NCI-H2227 treated with DMSO at 0.1 percent for 48 hours (cell line): ENCODE measurements at places on chromosomes 2 and 18.

GRCh38 chr2:111148225-111148873 is 27.6 kb downstream of the BCL2L11 start:
- no peak for DNase-seq

GRCh38 chr2:66531567-66531966 is 96.6 kb downstream of the MEIS1 start:
- DNase-seq = no peak

- DNase-seq = no peak
Measured at GRCh38 chr2:151422917-151423439, 13.3 kb downstream of the RIF1 start.

DNA sequence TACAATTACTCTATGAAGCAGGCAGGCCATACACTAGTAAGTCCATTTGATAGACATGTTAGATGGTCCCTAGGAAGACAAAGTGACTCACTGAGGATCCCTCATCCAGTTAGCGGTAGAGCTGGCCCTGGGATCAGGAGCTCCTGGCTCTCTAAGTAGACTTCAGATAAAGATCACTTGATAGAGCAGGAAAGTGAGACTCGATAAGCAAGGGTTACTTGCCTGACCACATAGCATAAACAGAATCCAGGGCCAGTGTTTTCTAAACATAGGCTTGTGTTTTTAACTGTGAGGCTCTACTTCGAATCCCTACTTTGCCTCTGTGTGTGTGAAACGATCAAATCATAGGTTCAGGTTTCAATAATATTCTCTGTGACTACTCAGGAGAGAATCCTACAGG is 355.2 kb upstream of the TRIB2 start:
- DNase-seq = no peak

DNA sequence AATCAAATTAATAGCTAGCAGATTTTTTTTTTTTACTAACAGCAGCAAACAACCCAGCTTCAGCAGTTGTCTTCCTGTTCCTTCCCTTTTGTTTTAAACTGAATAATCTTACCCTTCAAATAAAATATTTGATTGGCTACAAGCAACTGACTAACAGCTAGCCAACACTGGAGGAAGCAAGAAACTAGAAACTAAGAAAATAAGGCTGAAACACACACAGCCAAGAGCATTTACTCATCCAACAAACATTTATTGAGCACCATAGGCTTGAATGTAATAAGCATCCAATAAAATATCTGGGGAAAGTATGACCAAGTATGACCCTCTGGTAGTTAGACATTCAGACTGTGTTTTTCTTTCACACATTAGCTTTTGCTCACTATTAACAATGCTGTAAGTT is 189.2 kb downstream of the CD226 start:
- no peak for DNase-seq
